ENCODE measurements at places on chromosomes 1 and 21.

- ATAC-seq: no peak
Observed at GRCh38 chr1:231770506-231771175, 144.1 kb downstream of the DISC1 start.

DNA sequence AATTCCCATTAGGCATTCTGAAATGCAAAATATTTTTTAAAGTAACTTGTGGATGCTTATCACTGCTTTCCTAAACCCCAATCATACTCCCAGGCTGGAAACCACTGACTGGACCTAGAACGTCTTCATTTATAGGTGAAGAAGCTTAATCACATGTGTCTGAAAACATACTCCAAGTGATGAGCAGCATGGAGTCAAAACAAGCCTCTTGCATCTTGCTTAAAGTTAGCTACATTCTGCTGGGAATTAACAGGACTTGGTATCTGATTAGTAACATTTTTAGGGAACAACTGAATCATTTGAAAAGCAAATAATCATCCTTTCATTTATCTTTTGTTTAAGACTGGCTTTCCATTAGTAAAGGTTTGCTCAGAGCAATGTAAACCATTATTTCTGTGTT is 105.7 kb downstream of the AK5 start:
- no peak for ATAC-seq

DNA sequence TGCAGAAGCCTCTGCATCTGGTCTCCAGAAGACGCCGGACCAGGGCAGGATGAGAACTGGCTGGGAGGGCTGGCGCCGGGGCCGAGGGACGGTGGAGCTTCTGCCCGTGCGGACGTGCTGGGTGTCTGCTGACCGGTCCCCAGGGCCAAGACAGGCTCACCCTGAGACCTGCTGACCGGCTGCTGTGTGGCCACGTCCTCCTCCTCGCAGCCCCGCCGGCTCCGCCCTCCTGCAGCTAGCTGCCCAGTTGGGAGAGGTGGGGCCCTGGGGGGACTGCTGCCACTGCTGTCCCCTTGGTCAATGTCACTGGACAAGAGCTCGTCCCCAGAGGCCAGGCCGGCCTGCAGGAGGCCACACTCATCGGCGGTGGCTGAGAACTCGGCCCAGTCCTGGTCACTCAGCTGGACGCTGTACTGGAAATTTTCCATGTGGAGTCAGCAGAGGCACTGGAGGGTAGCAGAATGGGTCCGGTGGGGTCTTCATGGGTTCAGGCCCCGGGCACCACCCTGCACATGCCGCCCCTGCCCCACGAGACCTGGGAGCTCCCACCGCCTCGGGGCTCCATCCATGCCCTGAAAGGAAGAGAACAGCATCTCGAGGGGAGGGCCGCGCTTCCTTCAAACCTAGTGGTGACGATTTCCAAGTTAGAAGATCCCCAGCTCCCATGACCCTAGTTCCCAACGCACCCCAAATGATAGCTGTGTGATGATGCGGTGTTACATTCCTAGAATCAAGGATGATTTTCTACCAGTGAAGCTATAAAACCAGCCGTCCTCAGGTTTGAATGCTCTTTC is 1.1 kb downstream of the PERM1 start:
- no peak for ATAC-seq

DNA sequence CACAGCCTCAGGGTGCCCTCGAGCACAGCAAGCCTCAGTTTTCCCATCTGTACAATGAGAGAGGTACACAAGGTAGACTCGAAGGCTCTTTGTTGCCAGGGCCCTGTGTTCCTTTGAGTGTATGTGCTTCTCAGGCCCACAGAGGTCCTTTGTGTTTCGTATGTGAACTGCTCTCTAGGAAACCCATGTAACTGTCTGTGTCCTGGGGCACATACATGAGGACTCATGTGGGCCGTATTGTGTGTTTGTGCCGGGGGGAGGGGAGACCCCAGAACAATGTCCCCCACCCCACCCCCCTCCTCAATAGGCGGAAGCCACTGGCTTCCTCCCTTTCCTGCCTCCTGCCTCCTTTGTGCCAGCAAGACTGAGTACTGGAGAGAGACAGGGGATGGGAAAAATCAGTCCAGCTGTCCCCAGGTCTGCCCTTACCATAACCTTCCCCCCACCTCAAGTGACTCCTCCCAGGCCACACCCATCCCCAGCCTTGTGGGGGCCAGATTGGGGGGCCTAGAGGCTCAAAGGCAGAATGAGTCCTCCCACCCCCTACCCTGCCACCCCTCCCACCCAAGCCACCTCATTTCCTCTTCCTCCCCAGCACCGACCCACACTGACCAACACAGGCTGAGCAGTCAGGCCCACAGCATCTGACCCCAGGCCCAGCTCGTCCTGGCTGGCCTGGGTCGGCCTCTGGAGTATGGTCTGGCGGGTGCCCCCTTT is at the start of gene TIE1:
TSS of gene TIE1 (plus strand) at position 605 of the 717 bp plus-strand sequence. CDS start at position 695, 90 bp downstream.
- ATAC-seq: peak; percentile 48

- no peak for ATAC-seq
Observed at GRCh38 chr1:204464187-204464631, 30.4 kb downstream of the PIK3C2B start.

DNA sequence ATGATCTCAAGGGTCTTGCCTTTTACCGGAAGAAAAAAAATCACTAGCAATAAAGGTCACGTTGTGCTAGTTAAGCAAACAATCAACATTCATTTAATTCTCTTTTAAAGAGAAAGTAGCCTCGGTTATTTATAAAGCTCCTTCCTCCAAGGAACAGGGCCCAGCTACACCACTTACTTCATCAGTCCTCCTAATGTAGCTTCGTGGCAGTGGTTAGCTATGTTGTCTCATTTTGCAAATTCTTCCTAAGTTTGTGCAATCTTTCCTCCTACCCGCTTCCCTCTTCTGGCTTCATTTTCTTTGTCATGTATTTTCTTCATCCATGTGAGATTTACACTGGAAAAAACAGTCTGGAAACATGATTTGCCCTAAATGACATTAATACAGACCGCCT is 554.2 kb downstream of the NUF2 start:
- ATAC-seq: peak; percentile 91

GRCh38 chr1:86548839-86549238 is 2.0 kb downstream of the CLCA4 start:
- no peak for ATAC-seq

DNA sequence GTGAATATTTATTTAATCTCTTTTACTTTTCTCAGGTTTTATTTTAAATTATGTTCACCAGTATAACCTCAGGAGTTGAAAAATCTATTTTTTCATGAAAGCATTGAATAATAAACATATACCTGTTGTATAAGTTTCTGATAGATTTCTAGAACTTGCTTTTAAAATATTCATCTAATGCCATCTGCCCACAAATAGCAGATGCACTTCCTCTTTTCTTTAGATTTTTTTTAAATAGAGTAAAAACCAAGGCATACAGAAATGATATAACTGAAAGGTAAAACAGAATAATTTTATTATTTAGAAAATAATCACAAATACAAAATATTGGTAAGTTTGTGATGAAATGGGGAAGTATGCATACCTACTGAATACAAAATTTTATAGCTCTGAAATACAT is 130.7 kb upstream of the PRMT6 start:
- ATAC-seq: no peak

- no peak for ATAC-seq
Observed at GRCh38 chr1:97163591-97164275, 442.1 kb downstream of the PTBP2 start.

GRCh38 chr21:44765231-44766013 is 36.2 kb downstream of the UBE2G2 start:
- ATAC-seq: no peak

DNA sequence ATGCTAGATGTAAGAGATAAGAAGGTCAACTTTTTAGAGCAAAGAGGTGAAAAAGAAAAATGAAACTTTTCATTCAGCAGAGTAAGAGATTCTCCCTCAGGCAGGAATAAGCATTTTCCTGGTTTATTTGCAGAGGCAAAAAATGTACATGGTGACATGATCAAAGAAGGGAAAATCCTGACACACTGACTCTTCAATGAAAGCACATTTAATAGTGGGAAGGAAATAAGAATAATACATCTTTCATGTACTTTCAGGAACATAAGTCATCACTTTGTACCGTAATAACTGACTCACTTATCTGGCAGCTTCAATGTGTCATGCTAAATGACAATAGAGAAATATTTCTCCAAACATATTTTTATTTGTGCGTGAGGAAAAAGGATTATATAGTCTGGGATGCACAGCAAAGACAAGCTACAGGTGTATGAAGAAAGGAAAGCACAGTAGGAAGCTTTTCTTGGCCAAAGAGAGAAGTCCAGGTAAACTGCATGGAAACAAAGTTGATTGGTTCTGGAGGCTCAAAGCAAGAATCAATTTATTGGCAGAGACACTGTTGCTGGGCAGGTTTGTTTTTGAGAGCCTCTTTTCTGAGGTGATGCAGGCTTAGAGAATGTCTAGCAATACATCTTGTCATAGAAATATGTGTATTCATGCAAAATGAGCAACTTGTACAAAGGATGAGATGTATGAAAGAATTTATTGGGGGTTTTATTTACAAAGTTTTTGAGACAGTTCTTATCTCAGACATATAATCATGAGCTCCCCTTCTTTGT is 1409.0 kb downstream of the PLA2G4A start:
- no peak for ATAC-seq

DNA sequence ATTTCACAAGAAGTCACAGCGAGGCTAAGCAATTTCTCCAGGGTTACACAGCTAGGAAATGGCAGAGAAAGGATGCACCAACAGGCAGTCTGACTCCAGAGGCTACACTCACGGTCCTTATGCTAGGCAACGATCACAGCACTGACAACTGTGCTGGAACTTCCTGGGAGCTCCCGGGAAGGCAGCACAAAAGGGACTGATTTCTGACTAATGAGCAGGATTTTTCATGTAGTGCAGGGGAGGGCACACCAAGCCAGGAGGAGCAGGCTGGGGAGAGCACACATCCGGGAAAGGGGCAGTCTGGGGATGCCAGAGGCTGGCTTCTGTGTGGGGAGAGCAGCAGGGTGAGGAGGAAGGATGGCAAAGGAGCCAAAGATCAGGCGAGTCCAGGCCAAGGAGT is 486.7 kb downstream of the OMA1 start:
- ATAC-seq: no peak

DNA sequence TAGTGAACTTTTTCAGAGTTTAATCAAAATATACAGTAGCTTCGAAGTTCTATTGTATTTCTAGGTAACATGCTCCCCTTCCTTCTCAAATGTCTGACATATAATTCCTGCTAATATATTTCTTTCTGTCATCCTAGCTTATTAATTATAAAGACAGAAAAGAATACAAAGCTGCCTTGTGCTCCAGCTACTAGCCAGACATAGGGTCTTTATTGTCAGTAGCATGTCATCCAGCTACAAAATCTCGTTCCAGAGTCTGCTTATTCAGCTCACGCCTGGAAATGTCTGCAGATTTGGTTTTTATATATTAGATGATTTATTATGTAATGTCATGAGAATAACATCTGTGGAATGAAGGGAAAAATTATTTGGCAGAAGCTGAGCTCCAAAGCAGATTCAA is 1102.8 kb downstream of the BRINP3 start:
- ATAC-seq: no peak

GRCh38 chr1:152001631-152002584 is 8.2 kb upstream of the S100A10 start:
- peak; percentile 86 for ATAC-seq

DNA sequence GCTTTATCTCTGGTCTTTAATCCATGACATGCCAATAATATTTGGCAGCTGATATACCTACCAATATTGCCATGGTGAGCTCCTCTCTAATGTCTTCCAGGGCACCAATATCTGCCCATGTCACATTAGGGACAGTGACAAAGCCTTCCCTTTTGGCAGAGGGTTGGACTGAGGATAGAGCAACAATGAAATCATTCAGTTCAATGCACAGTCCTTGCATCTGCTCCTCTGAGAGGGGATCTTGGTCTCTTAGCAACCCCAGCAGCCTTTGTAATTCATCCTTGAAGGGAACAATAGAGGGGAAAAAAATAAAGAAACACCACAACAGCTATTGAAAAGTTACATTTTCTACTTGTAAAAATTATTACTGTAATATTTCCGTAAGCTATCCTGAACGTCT is 42.3 kb downstream of the NVL start:
- no peak for ATAC-seq

DNA sequence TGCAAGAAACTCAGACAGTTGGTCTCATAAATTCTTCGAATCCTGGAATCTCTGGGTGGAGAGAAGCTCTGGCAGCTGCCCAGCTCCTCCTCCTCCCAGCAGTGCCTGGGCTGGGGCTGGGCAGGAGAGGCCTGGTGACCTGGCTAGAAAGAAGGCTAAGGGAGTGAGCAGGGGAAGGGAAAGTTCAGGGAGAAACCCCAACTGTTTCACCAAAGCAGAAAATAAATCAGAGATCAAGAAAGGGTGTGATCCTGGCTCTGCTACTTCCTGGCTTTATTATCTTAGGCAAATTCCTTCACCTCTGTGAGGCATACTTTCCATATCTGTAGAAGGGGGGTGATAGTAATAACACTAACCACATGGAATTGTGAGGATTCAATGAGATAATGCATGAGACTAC is 8.8 kb upstream of the COL16A1 start:
- no peak for ATAC-seq

DNA sequence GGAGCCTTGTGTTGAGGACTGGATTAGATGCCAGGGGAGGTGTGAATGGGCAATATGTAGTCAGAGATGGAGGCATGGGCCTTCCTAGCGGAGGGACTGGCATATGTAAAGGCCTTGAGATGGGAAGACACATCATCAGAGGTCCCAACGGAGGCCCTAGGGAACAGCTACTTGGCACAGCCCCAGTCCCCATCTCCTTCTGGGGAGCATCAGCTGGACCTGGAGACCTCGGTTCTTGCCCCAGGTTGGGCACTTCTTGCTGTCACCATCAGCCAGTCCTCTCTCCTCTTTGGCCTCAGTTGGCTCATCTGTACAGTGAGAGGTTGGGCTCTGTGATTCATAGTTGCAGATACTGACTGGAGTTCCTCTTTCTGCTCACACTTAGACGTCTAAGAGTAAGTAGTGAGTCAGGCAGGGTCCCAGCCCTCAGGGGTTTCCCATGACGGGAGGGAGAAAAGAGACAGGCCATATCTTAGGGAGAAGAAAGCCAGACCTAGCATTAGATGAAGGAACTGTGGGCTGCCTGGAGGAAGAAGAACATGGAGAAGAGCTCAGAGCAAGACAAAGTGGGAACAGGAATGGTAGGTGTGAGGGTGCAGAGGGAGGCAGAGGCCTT is 3.4 kb upstream of the MARCKSL1 start:
- no peak for ATAC-seq

DNA sequence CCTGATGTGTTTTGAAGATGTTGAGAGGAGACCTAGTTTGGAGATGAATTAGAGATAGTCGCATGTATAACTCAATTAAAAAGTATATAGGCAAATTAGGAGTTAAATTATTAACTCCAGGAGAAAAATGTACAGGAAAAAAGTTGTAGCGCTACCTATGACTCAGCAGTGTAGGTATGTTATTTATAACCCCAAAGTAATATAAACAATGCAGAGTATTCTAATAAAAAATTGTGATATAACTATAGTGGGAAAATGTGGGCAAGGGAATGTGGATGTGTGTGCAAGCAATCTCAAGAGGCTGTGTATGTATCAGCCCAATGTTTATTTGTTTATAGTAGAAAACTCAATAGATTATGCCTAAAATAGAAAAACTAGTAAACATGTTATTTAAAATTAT is 144.5 kb downstream of the BRINP2 start:
- ATAC-seq: no peak

- no peak for ATAC-seq
Observed at GRCh38 chr1:214143006-214143992, 137.7 kb upstream of the SMYD2 start.

- ATAC-seq: peak; percentile 81
Observed at GRCh38 chr1:116485071-116485735, 85.6 kb downstream of the CD58 start.

GRCh38 chr1:54355931-54356679 is 50.1 kb downstream of the SSBP3 start:
- no peak for ATAC-seq

Data from gastroesophageal sphincter (tissue), 4 donors.